AG04450 (cell line): ENCODE measurements at places on chromosomes 13 and 19.

GRCh38 chr13:23642110-23642509, 71.9 kb downstream of the TNFRSF19 start:
- DNase-seq, result no peak

DNA sequence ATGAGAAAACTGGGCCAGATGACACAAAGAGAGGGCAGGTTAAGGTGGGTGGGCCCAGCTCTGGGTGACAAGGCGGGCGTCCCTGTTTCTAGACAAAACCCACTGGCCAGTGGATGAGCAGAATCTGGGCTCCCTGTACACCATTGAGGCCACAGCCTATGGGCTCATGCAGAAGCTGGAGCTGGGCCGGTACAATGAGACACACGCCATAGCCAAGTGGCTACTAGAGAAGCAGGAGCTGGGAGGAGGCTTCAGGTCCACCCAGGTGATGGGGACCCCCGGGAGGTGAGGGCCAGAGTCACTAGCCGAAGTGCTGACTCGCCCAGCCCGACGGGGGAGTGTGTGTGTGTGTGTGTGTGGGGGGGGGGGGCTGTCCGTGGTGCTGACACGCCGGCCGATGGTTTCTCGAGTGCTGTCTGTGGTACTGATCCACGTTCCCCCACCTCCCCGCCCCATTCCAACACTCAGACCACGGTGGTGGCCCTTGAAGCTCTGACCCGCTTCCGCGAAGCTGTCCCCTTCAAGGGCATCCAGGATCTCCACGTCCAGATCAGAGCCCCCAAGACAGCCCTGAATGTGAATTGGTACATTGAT, 24.3 kb upstream of the SHFL start:
- no peak for DNase-seq

GRCh38 chr13:88883741-88884140, 1212.6 kb downstream of the SLITRK5 start:
- no peak for DNase-seq

DNA sequence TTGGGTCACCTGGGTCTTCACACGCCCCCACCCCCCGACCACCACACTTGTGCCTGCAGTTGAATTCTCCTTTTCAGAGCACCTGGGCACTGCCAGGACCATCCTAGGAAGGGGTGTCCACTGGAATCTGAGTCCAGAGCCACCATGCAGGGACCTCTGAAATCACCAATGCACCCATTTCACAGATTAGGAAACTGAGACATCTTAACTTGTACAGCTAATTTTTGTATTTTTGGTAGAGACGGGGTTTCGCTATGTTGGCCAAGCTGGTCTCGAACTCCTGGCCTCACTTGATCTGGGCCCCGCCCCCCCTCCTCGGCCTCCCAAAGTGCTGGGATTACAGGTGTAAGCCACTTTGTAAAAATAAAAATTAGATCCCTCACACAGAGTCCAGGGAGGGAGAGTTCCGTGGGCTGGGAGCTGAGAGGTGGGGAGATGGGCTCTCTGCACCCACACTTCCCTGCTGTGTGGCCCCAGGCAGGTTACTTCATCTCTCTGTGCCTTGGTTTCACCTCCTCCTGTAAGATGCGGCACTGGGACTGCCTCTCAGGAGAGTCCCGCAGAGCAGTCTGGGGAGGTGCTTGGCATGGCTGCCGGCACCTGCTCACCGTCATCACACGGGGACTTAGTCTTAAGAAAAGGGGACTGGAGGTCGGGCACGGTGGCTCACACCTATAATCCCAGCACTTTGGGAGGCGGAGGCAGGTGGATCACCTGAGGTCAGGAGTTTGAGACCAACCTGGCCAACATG, 45.9 kb upstream of the C19orf12 start:
- DNase-seq, result no peak

- DNase-seq, result no peak
Observed at GRCh38 chr19:1470305-1471009, 8.6 kb downstream of the C19orf25 start.

DNA sequence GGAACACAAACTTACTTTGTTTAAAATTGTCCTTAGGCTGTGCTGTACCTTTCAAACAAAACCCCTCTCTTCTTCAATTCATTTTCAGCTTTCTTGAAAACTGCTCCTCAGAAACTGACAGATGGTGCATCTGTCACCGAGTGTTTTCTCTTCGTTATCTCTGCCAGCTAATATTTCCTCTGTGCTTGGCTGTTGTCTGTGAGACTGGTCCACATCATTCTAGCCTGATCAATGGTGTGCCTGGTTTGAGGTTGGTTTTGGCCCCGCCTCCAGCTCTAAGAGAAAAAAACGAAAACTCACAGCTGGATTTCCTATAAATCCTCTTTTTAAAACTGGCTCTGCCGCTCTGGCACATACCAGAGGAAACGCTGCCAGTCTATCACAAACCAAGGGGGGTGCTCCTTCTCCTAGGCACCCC, 79.7 kb downstream of the STARD13 start:
- no peak for DNase-seq

DNA sequence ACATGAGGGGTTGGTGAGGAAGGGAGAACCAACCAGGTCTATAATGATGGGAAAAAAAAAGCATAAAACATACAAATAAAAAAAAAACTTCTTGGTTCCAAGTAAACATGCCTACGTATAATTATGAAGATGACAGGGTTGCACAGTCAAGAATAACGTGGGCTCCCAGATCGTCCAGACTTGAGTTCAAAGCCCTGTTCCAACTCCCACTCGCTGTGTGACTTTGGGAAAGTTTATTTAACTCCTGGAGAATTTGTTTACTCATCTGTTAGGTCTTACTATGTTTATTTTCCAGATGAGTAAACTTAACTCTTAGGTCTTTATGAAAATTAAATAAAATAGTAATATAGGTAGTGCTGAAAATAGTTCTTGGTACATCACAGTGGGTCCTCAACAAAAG, 13.8 kb downstream of the STARD13 start:
- DNase-seq, result no peak

GRCh38 chr13:112443995-112444311, 67.8 kb downstream of the SPACA7 start:
- DNase-seq, result no peak

DNA sequence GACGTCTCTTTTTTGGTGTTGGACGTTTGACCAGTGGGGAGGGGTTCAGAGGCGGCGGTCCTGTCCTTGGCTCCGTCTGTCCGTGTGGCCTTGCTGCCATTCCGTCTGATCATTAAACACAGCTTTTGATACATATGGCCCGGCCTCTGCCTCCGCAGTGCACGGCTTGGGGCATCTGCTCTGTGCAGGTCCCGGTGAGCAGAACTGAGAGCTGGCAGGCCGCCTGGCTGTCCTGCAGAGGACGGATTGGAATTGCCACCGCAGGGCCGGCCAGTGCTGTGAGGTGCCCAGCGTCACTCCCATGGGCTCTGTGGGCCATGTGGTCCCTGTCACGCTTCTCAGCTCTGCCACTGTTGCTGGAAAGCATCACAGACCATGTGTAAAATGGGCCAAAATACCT, 5.4 kb upstream of the TMPRSS9 start:
- no peak for DNase-seq

DNA sequence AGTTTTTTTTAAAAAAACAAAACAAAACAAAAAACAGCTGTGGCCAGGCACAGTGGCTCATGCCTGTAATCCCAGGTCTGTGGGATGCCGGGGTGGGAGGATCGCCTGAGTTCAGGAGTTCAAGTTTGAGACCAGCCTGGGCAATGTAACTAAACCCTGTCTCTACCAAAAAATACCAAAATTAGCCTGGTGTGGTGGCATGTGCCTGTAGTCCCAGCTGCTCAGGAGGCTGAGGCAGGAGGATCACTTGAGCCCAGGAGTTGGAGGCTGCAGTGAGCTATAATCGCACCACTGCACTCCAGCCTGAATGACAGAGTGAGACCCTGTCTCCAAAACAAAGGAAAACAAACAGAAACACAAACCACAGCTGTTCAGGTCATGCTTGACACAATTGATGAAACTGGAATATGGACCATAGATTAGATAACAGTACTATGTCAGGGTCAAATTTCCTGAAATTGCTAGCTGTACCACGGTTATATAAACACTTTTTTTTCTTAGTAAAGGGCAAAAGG, 6.9 kb upstream of the ANGPTL4 start:
- no peak for DNase-seq

DNA sequence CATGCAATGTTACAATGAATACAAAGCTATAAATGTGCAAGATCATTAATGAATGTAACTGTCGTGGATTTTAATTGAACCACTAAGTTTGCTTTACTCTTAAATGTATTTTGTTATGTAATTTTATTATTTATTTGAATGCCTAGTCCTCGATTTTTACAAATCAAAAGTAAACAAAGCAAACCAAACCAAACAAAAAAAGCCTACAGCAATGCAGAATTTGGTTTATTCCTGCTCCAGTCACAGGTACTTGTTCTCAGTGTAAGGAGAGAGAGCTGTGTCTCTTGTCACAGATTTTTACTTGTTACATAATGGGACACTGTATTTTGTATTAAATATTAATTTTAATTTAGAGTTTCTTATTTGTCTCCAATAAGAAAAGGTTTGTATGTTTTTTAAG, 584.3 kb upstream of the SLITRK6 start:
- no peak for DNase-seq

GRCh38 chr19:28605501-28606268, 607.3 kb downstream of the UQCRFS1 start:
- DNase-seq, result no peak

- no peak for DNase-seq
Observed at GRCh38 chr19:52227980-52228379, 38.1 kb downstream of the PPP2R1A start.

GRCh38 chr19:33550768-33551167, 29.2 kb upstream of the PEPD start:
- no peak for DNase-seq

DNA sequence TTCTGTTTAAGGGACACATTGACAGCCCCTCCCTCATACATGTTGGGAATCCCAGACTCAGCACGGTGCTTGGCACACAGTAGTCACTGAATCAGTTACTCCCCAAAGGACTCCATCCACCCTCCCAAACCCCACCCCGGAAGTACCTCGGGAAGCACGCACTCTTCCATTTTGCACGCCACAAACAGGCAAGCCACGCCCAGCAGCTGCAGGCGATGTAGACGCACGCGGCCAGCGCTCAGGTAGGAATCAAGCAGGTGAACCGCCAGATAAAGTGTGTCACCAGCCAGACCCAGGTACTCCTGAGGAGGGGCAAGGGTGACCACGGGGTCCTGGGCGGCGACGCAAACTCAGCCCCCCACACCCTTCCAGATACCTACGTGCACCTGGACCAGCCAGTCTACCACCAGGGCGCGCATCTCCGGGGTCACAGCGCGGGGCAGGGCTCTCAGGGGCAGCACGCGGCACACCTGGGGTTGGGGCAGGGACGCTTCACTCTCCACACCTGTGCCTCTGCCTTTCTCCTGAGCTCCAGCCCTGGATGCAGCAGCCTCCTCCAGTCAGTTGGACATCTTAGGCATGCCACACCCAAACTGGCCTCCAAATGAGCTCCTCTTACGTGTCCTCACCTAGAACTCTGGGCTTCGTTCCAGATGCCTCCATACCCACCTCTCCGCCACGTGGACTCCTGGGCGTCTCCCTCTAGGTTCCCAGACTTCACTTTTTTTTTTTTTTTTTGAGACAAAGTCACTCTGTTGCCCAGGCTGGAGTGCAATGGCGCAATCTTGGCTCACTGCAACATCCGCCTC, 1.9 kb downstream of the CCNP start:
- DNase-seq, result no peak

DNA sequence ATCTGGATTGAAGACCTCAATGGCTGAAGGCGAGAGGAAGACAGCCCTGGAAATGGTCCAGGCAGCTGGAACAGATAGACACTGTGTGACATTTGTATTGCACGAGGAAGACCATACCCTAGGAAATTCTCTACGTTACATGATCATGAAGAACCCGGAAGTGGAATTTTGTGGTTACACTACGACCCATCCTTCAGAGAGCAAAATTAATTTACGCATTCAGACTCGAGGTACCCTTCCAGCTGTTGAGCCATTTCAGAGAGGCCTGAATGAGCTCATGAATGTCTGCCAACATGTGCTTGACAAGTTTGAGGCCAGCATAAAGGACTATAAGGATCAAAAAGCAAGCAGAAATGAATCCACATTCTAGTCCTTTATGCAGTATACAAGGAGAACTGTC, 1.2 kb downstream of the POLR1D start:
- DNase-seq, result no peak
